ENCODE measurements at places on chromosomes 6 and 20. TPM values are rescaled to one million over a fixed set of nuclear protein-coding genes. Genes with fewer than 3 reads are reported as not detected.

Gene BANF2
- not detected for total RNA-seq

Gene HSPA1L
- 4.6 TPM for total RNA-seq

Gene SCGN
- total RNA-seq = not detected

Gene SLC22A3
- total RNA-seq = 39.2 TPM

DNA sequence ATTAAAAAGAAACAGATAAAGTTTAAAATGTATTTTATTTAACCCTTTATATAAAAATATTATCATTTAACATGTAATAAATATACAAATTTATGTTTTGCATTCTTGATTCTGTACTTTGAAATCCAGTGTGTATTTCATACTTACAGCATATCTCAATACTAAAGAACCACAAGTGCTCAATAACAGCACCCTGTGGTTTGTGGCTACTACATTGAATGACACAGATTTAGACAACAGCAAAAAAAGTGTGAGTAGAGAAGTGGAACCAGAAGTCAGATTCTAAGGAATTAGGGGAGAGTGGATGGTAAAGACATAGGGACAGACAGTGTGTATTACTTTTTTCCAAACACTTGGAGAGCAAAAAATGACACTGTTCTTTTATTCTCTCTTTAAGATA lies 524.5 kb downstream of the BMP2 start:
- H3K27ac ChIP-seq = no peak overlapping the region
- H3K4me3 ChIP-seq = no peak overlapping the region
- H3K4me1 ChIP-seq = no peaks in the 10 kb centered on the region
- no peaks in the 10 kb centered on the region for H3K27me3 ChIP-seq
- H3K36me3 ChIP-seq = no peaks in the 10 kb centered on the region

GRCh38 chr6:142820338-142821051 lies 124.5 kb downstream of the HIVEP2 start:
- H3K27me3 ChIP-seq = no peaks in the 10 kb centered on the region
- peak overlapping the region; percentile 18 for H3K4me3 ChIP-seq
- peak overlapping the region; percentile 59 for H3K27ac ChIP-seq
- H3K4me1 ChIP-seq = peaks cover 9% of the 10 kb centered on the region

- no peak overlapping the region for H3K27ac ChIP-seq
- no peaks in the 10 kb centered on the region for H3K27me3 ChIP-seq
- H3K36me3 ChIP-seq = no peaks in the 10 kb centered on the region
Measured at GRCh38 chr6:109595998-109596397, 95.0 kb downstream of the AK9 start.

GRCh38 chr6:99471638-99472037 lies 43.6 kb downstream of the USP45 start:
- no peaks in the 10 kb centered on the region for H3K4me1 ChIP-seq
- H3K36me3 ChIP-seq = no peaks in the 10 kb centered on the region
- H3K27ac ChIP-seq = no peak overlapping the region
- DNase-seq = no peak
- H3K27me3 ChIP-seq = no peaks in the 10 kb centered on the region

DNA sequence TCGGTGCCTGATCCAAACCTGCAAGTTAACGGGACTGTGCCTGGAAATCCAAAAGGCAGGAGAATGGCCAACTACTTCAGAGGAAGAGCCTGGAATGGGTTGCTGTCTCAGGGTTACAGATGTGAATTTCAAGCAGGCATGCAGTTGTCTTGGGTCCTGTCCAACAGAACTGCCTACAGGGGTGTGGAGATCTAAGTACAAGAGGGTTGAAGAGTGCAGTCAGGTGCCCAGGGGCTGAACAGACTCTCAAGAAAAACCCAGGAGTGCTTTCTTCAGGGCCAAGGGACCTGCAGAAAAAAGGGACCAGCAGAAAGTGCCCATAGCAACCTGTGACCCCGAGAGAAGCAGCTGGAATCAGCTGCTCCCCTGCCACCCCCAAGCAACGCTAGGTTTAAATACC lies 71.0 kb downstream of the PREP start:
- H3K4me1 ChIP-seq = no peaks in the 10 kb centered on the region
- no peak overlapping the region for H3K4me3 ChIP-seq
- no peaks in the 10 kb centered on the region for H3K36me3 ChIP-seq
- DNase-seq = no peak
- no peak overlapping the region for H3K27ac ChIP-seq

- no peak overlapping the region for H3K4me3 ChIP-seq
- H3K36me3 ChIP-seq = no peaks in the 10 kb centered on the region
- no peaks in the 10 kb centered on the region for H3K27me3 ChIP-seq
- no peaks in the 10 kb centered on the region for H3K4me1 ChIP-seq
Measured at GRCh38 chr6:40931931-40932330, 107.1 kb downstream of the UNC5CL start.
